ENCODE measurements at places on chromosomes 4 and X. TPM values are rescaled to one million over a fixed set of nuclear protein-coding genes. Genes with fewer than 3 reads are reported as not detected.

Gene PNMA6A
- 0.87 TPM for total RNA-seq

Gene CCDC120
- 10.8 TPM for total RNA-seq

Gene RPA4
- total RNA-seq = 1.3 TPM

DNA sequence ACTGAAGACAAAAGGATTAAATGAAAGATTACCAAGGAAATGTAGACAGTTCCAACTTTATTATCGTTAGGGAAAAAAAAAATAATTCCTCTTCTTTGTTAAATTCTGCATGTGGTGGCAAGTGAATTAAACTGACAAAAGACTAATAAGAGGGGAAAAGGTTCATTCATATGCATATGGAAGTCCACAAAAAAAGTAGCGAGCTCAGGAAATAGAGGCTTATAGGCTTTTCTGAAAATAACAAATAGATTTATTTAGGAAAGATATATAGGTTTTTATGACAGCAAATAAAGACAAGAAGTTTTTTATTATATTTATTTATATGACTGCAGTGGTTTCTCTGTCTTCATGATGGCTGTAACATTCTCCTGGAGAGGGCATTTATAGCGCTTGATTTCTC lies 246.0 kb downstream of the NAF1 start:
- DNase-seq = no peak

- DNase-seq = no peak
Measured at GRCh38 chr4:171035909-171036308, 777.3 kb upstream of the GALNTL6 start.

Gene SLC34A2
- total RNA-seq = 2,903 TPM

Gene FDCSP
- total RNA-seq = not detected

GRCh38 chr4:107349732-107350131 lies 313.6 kb upstream of the DKK2 start:
- no peak for DNase-seq

DNA sequence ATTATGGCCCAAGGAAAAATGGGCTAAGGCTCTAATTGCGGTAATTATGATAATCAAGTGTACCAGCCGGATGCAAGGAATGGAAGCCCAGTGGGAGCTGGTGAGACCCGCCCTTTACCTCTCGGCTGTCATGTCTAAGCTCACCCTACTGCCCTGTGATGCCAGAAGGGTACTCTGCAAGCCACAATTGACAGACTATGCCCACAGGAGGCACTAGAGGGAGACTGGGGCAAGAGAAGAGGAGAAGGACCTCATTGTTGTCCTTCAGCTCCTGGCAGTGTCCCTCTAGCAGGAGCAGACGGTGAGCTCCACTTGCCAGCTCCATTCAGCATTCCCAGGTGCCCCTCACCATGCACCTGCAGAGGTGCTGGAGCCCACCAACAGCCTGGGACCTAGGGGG lies 141.8 kb downstream of the SMIM20 start:
- DNase-seq = no peak

DNA sequence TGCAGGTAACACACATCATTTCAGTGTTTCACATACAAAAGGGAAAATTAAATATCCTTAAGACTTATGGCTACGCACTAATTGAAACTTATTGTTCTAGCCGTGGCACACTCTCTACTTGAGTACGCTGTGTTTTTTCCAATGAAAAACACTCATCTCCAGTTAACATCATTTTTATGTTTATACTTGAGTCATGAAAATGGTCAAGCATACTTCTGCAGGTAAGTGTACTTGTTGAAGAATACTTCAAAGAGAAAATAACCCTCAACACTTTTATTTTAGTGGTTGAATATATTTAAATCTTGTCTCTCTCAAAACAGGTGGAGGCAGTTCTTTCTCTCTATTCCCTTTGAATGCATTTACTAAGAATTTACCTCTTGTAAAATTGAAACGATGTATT lies 538.7 kb upstream of the PCDH7 start:
- no peak for DNase-seq

Gene GAGE12J
- total RNA-seq = not detected
